Nucleus accumbens (tissue), 56 donors: ENCODE measurements at places on chromosomes 6 and 20.
A peak's percentile ranks its signal among the peaks of the same experiment; 100 is the strongest.

DNA sequence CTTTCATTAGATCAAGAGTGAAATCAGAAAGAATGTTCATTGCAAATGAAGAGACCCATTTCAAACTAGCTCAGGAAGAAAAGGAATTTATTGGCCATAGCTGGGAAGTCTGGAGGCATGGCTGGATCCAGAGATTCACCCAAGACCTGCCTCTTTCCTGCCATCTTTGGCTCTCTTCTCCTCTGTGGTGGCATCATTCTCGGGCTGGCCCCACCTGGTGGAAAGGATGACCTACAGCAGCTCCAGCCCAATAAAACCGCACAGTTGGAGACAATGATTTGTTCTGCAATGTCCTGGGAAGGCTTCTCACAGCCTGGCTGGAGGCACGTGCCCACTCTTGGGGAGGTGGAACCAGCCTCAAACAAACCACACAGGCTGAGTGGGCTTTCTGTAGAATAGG, 18.1 kb upstream of the FERMT1 start:
- DNase-seq, result no peak

- peak; percentile 14 for DNase-seq
Observed at GRCh38 chr6:35240838-35241801, 18.4 kb upstream of the ZNF76 start.

DNA sequence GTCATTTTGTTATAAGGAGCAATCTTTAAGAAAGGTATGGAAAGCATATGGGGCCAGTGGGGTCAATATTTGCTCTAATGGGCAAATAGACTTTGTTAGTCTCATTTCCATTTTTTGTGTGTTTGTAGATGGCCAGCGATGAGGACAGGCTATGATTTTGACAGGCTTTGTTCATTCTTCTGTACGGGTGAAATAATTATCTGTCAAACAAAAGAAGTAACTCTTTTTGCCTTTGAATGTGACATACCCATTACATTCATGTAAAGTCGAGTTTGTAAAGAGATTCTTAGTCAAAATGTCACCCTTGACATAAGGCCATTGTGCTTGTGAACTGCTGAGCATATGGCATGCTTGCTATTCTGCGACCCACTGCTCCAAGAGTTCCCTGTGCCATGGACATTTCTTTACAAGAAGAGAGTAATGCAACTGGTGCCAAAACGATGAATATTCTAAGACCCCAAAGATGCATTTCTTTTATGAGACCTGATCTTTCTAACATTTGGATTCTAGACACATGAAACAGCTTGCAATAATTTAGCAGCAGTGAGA, 38.2 kb upstream of the JAG1 start:
- DNase-seq, result no peak

DNA sequence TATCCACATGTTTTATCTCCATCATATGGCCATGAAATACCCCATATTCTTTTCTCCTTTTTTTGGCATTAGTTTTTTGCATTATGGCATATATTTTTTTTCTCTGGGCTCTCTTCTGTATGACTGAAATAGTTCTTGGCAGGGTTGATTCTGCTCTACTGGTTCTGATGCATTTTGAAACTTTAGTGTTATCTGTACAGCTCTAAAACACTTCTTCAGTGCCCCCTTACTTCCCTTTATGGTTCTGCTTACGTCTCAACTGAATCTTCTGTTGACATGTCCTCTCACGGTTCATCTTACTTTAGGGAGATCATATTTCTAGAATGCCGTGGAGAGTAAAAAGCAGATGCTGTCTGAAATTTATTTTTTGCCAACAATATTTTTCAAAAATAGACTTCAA, 23.2 kb upstream of the TXNDC5 start:
- no peak for DNase-seq

DNA sequence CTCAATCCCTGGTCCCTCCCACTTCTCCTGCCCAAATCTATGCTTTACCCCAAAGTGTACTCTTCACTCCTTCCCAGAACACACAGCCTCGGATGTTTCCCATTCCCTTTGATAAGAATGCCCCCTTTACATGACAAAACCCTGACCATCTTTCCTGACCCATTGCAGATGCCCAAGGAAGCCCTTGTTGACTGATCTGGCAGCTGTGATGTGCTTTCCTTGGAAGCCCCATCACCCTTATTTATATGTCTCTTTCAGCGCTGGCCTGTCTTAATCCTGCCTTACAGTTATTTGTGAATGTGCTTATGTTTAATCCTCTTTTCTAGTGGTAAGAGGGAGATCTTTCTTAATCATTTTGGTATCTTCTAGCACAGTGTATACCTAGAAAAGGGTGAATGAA, 523.1 kb downstream of the CD83 start:
- no peak for DNase-seq

DNA sequence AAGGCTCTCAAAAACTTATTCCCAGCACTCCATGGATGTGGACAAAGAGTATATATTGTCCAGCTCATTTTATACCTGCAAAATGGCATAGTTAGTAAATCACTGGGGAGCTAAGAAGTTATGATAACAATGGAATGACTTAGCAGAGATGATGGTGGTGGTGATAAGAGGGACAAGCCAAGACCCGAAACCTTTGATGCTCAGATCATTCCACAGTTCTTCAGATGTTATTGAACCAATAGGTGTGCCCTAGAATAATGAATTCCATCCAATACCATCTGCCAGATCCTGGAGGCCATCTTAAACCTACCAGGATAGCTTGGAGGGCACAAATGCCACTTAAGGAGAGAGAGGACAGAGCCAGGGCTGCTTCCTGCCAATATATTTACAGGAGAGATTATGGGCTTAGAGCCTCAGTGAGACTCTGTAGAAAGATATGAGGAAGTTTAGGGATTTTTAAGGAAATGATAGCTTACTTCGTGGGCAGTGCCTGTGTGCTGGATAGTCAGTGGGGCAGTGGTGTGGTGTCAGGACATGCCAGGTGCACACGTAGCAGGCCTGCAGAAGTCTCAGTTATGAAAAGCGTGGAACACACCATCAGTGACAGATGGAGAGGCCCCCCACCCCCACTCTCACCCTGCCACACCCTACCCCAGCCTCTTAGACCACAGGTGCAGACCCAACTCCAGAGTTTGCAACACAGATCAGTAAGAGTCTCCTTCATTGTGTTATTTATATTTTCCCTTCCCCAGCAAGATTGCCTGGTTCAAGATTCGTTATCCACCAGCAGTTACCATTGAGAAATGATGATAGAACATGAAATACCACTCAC, 209.7 kb upstream of the SUPT3H start:
- DNase-seq, result no peak

GRCh38 chr20:63326314-63327230, 33.6 kb downstream of the COL20A1 start:
- no peak for DNase-seq

- DNase-seq, result no peak
Observed at GRCh38 chr20:37492096-37492625, 28.9 kb upstream of the NNAT start.

DNA sequence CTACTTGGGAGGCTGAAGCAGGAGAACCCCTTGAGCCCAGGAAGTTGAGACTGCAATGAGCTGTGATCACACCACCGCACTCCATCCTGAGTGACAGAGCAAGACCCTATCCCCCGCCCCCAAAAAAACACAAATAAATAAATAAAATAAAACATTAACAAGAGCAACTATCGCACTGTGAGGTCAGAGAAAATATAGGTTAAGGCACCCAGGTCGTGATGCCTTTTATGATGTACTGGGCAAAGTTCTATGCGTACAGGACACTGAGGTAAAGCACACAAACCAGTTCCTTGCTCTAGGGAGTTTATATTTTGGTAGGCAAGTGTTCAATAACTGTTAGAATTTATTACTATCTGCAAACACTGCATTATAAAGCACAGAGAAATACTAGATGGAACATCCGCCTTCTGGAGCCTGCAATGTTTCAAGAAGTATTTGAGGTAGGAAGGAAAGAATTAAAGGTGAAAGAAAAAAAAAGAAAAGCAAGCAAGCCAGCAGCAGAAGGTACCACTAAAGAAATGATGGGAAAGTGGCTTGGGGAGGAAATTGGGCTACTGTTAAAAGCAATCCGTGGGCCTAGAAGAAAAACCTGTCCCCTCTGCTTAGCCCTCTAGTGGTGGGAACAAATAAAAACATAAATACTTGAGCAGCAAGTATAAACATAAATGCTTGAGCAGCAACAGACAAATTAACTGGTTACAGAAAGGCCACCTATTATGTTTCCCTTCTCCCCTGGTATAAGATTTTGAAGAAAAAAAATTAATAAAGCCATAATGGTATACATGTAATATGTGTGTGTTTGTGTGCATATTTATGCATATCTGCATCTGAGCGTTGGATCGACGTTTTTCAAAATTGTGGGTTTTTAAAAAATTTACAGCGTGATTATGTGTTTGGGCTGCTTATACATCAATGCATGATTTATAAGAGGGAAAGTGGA, 128.0 kb downstream of the PHACTR1 start:
- DNase-seq, result no peak
